ENCODE measurements at places on chromosomes 1 and 21.
A peak's percentile ranks its signal among the peaks of the same experiment; 100 is the strongest.

- no peak for DNase-seq
These were observed 57.9 kb downstream of the FMN2 start for GRCh38 chr1:240149484-240150094.

DNA sequence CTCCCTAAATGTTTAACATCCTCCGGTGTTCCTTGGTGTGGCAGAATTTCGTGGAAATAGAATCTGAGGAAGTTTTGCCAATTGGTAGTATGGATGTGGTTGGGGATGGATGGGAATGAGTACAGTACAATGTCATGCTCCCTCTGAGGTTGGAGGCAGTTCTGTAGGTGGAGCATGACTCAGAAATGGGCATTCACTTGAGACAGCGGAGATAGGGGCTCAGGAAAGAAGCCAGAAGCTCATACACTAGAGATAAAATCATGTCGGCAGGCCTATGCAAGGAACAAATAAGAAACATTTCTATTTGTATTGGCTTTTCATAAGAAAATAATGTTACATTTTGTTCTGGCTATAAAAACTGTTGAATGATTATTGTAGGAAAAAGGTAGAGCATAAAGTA, 196.0 kb downstream of the URB2 start:
- DNase-seq = no peak

- peak; percentile 36 for DNase-seq
These were observed 213.7 kb downstream of the PBX1 start for GRCh38 chr1:164772635-164773034.

- DNase-seq = peak; percentile 8
These were observed 27.7 kb downstream of the TRIM11 start for GRCh38 chr1:228378873-228379460.

DNA sequence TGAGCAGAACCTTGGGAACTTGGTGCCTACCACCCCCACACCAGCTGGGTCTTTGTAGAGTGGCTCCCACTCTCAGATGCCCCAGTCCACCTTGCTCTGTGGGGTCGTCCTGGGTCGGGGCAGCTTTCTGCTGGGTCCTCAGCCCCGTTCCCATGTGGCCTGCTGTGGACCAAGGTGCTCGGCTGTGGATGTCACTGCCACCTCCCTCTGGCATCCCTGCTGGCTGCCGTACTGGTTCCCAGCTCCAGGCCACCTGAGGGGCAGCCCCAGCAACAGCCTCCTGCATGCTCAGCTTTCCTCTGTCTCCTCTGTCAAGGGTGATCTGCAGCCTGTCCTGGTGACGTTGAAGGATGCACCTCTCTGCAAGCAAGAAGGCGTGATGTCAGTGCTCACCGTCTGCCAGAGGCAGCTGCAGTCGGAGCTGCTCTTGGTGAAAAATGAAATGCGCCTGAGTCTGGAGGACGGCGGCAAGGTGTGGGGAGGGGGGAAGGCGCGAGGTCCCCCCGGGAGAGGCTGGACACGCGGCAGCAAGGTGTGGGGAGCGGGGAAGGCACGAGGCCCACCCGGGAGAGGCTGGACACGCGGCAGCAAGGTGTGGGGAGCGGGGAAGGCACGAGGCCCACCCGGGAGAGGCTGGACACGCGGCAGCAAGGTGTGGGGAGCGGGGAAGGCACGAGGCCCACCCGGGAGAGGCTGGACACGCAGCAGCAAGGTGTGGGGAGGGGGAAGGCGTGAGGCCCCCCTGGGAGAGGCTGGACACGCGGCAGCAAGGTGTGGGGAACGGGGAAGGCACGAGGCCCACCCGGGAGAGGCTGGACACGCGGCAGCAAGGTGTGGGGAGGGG, 45.9 kb upstream of the DIP2A start:
- DNase-seq = no peak

DNA sequence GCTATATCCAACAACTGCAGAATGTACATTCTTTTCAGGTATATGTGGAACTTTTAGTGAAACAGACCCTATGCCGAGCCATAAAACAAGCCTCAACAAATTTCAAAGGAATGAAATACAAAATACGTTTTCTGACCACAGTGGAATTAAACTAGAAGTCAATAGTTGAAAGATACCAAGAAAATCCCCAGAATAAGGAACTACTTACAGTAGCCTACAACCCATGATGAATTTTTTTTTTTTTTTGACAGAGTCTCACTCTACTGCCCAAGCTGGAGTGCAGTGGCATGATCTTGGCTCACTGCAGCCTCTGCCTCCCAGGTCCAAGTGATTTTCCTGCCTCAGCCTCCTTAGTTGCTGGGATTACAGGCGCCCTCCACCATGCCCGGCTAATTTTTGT, 83.4 kb downstream of the RUNX3 start:
- no peak for DNase-seq

- no peak for DNase-seq
These were observed 20.4 kb upstream of the SLAMF9 start for GRCh38 chr1:159974350-159974965.

- DNase-seq = no peak
These were observed 145.7 kb upstream of the PRMT6 start for GRCh38 chr1:106910798-106911197.

DNA sequence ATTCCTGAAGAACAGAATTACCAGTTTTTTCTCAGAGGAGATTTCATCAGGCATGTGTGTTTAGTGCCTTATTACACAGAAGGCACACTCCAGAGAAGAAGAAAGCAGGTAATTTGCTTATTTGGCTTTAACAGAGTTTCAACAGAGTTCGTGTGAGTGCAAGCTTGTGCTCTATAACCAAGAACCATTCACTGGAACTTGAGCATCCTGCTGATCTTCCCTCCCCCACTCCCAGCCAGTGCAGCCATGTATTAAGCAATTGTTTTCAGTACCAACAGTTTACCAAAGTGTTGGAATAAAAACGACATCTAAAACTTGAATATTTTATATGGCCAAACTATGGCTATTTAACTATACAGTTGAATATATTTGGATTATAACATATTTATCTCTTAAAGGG, 4.3 kb downstream of the MGST3 start:
- no peak for DNase-seq

Measured in activated T-cell treated with anti-CD3 and anti-CD28 coated beads, Interleukin-2, amount 50 U/mL, for 72 hours (primary cell).